ENCODE measurements at places on chromosomes 11 and 22.
A peak's percentile ranks its signal among the peaks of the same experiment; 100 is the strongest.

DNA sequence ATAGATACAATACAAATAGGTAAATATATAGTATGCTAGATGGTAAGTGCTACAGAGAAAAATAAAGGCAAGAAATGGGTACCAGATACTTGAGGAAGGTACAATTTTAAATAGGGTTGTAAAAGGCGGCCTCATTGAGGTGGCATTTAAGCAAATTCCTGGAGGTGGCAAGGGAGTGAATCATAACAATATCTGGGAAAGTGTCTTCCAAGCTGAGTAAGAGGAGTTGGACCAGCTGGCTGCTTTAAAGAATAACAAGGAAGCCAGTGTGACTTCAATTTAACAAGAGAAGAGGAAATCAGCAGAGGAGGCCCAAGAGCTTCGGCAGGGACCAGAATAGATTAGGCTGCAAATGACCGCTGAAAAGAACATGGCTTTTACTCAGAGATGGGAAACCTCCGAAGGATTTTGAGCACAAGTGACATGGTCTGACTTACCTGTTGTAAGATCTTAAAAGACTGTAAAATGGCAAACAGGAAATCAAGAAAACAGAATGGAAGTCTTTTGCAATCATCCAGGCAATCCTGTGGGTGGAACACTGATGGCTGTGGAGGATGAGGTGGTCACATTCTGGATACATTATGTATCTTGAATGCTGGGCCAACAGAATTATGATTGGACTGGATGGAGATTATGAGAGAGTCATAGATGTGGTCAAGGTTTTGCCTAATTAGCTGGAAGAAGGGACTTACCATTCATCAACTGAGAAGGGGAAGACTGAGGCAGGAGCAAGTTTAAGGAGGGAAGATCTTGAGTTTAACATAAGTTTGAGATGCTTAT is 77.2 kb downstream of the RDX start:
- DNase-seq = no peak

- peak; percentile 13 for DNase-seq
Observed at GRCh38 chr11:64619811-64620380, 28.9 kb downstream of the SLC22A12 start.

GRCh38 chr11:68686486-68686885 is 2.1 kb downstream of the GAL start:
- DNase-seq = no peak

- DNase-seq = no peak
Observed at GRCh38 chr11:31834237-31834636, 23.1 kb upstream of the PAX6 start.

DNA sequence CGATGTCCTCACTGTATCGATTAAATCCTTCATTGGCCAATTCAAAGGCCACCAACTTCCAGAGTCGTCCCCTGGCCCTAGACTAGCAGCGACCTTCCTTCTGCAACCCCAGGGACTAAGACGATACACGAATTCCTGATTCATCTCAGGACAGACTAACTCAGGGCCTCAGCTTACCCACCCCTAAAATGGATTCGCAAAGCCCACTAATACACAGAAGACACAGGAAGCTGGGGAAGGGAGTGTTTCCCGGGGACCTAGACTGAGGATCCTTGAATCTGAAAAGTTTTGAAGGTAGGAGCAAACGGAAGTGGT is 509 bp downstream of the LAMTOR1 start:
- no peak for DNase-seq

- DNase-seq = no peak
Observed at GRCh38 chr11:267491-267994, 10.7 kb upstream of the NLRP6 start.

DNA sequence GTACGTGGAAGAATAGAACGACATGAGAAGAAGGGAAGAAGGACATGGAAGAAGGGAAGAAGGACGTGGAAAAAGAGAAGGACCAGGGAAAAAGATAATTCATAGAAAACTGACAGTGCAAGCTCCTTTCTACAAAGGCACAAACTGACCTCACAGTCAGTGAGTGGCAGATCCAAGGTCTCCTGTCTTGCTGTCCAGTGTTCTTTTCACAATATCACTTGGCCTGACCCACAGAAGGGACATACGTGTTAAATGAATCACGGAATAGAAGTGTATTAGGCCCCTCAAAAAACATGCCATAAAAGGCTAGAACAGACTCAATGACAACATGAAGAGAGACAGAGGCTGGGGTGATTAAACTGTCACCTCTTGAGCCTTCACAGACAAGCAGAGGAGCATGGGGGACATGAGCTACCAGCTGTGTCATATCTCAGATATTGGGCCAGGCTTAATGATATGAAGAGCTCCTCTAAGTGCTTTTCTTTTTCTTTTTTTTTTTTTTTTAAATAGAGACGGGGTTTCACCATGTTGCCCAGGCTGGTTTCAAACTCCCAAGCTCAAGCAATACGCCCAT is 4.6 kb downstream of the ASCC2 start:
- DNase-seq = no peak

- no peak for DNase-seq
Observed at GRCh38 chr11:84890676-84891075, 736.5 kb downstream of the DLG2 start.

DNA sequence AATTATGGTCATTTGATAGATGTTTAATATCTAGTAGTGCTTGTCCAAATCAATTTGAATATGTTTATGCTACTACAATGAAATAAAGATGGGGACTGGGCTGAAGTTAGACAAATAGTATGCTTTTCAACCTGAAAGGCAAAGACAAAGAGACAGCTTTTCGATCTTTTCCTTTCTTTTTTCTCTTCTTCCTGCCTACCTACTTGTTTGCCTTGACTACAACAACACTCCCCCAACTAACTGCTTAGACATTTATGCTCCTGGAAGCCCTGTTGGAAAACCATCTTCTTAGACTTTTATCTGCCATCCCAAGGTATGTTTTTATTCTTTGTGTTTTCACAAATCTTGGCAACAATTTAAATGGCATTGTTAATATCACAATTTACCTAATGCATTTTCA is 374.4 kb upstream of the DDI1 start:
- no peak for DNase-seq

- DNase-seq = peak; percentile 65
Observed at GRCh38 chr22:27896245-27896644, 22.8 kb downstream of the PITPNB start.

DNA sequence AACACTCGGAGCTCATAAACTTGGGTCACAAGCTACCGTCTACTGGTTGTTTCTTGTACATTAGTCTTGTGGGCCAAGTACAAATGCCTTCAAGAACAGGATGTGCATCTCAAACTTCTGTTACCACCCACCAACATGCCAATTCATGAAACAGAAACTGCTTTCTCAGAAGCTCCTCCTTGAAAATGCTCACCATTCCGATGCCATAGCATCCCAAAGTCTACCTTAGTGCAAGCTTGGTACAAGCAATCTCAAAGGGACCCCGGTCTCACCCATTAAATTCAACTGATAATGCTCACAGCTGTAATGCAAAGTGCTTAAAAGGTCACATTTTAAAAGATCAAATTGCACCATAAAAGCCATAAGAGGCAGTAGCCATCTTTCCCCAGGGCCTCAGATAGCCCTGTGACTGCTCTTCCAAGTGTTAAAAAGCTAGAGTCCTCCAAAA is 31.8 kb upstream of the CCDC34 start:
- DNase-seq = no peak

GRCh38 chr11:17221968-17222367 is 14.2 kb upstream of the PIK3C2A start:
- DNase-seq = no peak

DNA sequence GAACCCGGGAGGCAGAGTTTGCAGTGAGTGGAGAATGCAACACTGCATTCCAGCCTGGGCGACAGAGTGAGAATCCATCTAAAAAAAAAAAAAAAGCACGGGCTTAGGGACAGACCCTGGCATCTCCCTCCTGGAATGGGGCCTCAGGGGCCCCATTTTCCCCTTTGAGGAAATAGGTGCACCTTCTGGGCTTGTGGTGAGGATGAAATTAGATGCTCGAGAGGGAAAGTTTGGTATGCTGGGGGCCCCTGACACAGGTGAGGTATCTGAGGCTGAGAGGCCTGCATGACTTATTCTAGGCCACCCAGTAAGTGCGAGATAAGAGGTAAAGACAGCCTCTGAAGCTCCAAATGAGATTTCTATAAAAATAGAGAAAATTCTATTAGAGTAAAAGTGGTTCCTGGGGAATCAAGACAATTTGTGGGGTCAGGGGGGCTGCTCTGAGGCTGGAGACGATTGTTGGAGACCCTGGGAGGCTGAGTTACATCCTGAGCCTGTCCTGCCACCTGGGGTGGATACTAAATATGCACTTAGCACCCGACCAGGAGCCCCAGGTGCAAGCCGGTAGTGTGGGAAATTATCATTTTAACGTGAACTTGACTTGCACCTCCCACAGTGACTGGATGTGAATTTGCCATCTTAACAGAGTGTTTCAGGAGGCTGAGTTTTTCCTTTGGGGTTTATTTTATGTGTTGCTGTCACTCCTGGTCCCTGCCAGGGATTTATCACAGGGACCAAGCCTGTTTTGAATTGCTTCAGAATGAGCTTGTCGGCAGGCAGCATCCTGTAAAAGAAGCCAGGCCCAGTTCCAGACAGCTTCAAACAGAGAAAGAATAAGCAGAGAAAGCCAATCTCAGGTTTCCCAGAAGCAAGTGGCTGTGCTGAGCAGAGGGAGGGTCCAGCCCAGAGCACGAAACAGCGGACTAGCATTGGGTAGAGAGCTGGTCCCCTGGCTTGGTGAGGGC is 48.4 kb upstream of the TSKU start:
- no peak for DNase-seq

DNA sequence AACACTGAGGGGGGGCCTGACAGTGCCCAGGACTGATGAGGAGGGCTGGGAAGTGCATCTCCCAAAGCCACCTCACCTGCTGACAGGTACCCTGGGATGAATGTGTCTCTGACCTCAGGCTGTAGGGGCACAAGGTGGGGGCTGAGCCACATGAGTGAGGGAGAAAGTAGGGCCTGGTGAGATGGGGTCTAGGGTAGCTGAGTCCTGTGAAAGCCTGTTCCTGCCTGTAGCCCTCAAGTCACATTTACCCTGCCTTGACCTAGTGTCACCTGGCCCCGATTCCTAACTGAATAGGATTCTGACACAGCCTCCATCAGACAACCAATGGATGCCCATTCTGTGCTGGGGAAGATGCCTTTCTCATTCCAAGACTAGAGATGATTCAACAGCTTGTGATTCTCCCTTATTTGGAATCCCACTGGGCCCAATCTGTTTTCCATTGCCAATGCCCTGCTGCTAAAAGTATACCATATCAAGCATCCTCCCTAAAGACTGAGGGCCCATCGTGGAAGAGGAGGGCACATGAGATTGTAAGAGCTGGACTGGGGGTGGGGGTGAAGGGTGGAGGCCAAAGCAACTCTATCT is 11.1 kb upstream of the RFPL1 start:
- DNase-seq = no peak

- peak; percentile 82 for DNase-seq
Observed at GRCh38 chr22:44026630-44027511, 2.8 kb downstream of the PARVB start.

- DNase-seq = no peak
Observed at GRCh38 chr22:46848197-46848596, 85.7 kb downstream of the TBC1D22A start.

DNA sequence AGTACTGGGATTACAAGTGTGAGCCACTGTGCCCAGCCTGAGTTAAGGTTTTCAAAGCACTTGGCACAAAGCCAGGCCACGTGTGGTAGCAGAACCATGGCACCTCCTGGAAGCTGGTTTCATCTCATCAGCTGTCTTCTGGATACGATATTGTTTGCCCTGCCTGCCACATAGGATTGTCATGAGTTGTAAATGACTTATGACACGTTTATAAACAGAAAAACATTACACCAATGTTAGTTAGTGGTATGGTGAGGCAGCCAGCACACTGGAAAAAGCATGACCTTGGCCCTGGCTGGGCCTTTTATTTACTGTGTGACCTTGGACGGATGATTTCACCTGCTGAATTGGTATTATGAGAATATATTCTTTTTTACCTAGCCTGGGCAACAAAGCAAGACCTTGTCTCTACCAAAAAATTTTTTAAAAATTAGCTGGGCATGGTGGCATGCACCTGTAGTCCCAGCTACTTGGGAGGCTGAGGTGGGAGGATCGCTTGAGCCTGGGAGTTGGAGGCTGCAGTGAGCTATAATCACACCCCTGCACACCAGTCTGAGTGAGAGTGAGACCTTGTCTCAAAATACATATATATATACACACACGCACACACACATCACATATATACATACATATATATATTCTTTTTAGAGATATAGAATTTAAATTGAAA is 24.0 kb upstream of the MYH9 start:
- DNase-seq = peak; percentile 50

GRCh38 chr22:22558972-22559603 is at the start of gene PRAME:
Gene PRAME (minus strand): TSS chr22:22559265. CDS start chr22:22556832, 2,433 bp downstream.
- DNase-seq = peak; percentile 88

- no peak for DNase-seq
Observed at GRCh38 chr22:32576553-32577253, 102.1 kb downstream of the FBXO7 start.

DNA sequence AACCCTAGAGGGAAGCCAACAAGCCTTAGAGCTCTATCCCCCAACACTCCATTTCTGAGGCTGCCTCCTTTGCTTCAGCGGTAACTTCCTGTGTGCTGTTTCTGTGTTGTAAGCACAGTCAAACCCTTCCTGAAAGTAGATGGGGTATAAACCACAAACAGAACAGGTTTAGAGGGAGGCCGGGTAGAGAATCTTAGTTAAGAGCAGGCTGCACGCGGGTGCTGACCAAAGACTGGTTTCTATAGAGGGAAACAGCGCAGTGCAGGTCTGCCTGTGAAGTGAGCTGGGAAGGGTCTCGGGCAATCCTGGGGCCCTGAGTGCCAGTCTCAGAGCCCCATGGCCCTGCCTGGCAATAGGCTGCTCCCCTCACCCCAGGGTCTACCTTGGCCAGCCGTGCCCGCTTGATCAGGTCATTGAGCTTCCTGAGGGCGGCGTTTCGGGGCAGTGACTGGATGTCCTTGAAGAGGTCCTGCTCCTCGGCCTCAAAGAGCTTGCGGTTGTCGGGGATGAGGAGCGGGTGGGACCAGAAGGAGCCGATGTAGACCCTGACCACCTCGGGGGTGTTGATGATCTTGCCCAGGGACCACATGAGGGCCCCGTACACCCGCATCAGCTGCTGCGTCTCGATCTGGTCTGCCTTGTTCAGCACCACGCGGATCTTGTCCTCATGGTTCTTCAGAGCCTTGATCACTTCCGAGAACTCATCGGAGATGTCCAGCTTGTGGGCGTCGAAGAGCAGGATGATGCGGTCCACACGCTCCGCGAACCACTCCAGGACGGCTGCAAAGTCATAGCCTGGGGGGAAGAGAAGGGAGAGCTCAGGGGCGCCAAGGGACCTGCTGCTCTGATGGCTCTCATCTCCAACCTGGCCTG is 15.3 kb upstream of the CDC42BPG start:
- DNase-seq = peak; percentile 96

DNA sequence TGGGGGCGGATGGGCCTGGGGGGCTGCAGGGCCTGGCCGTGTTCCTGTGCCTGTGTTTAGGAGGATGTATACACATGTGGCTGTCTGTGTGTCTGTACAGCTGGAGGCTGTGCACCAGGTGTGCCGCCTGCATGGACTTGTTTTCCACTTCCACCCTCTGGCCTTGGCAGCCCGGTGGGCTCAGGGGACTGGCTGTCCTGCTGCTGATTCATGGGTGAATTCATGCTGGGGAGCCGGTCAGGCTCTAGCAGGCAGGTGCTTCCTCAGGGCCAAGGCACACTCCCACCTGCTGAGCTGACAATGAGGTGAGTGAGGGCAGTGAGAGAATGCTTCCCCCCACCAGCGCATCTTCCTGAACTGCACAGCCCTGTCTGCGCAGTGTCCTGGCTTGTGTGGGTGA is 88.4 kb downstream of the CCDC81 start:
- no peak for DNase-seq

Data from activated CD4-positive, alpha-beta T cell treated with anti-CD3 and anti-CD28 coated beads, Interleukin-2, amount 50 U/mL, for 16 hours (primary cell).